Inflammatory macrophage treated with lipopolysaccharide for 1 hour (primary cell): ENCODE measurements at places on chromosomes 11 and 22.

DNA sequence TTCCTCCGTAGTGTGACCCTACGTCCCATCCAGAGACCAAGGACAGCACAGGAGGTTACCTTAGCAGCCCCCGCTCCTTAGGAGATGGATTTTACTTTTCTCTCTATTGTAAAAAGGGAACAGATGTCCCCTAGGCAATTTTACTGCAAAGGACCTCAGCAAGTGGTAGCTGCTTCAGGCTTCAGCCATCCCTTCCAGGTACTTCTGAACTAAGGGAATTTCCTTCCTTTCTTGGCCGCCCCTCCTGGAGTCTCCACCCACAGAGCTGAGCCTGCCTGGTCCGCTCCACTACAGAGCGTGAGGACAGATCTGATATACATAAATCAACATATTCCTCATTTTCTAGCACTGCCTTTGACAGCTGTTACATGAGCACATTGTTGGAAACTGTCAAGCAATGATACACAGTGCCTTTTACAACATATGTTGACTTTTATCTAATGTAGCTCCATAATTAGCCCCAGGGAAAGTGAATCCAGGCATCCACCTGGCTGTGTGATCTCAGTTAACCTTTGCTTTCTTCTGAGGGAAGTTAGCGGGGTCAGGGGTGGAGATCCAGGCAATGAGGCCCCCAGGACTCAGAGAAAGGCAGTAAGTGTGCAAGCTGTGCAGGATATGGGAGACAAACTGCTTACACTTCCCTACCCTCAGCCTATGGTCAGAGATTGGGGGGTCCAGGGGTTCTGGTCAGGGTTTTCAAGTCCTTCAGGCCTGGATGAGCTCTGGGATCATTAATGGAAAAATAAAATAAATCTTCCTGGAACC lies 51.9 kb downstream of the SPATA19 start:
- DNase-seq: no peak

DNA sequence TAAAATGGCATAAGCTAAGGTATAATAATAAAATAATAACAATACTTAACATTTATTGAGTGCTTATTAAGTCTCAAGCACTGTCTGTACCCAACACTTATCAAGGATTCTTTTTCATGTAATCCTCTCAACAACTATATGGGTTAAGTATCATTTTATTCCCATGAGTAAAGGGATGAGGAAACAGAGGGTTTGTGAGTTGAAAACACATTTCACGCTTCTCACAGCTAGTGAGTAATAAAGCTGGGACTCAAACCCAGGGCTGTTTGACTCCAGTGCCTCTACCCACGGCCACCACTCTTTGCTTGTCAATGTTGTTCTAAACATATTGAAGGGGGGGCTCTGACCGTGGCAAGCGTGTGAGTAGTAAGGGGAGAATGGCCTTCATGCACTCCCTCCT lies 8.7 kb downstream of the CD3E start:
- no peak for DNase-seq

- no peak for DNase-seq
Measured at GRCh38 chr11:70532066-70532440, 133.7 kb downstream of the CTTN start.

- DNase-seq: no peak
Measured at GRCh38 chr22:24973872-24974271, 21.4 kb downstream of the KIAA1671 start.

GRCh38 chr11:12175694-12176241 lies 65.4 kb downstream of the MICAL2 start:
- no peak for DNase-seq

DNA sequence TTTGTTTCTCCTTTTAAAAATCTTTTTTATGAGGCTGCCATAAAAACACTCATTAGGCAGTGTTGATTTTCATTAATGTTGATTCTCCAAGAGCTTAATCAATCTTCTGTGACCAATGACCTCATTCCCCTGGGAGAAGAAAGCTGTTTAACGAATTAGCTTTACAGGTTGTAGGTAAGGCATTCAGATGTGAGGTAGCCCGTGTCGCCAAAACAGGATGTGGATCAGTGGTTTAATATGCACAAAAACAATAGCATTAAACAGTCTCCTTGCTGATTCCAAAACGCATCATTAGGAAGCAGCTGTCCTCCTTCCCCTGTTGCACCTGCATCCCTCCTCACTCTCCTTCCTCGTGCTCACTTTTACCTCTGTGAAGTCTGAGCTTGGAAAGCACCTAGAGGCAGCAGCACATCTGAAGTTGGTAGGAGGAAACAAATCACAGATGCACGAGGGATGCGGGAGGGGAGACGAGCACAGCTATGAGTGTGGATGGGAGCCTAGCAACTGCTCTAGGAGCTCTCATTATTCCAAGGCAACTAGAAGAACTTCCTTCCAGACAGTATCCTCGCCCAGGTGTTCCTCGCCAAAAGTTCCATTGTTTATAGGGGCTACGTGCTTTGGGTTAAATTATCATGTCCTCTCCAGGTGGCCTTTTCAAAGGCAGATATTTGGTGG lies 179.4 kb upstream of the SNX19 start:
- no peak for DNase-seq

DNA sequence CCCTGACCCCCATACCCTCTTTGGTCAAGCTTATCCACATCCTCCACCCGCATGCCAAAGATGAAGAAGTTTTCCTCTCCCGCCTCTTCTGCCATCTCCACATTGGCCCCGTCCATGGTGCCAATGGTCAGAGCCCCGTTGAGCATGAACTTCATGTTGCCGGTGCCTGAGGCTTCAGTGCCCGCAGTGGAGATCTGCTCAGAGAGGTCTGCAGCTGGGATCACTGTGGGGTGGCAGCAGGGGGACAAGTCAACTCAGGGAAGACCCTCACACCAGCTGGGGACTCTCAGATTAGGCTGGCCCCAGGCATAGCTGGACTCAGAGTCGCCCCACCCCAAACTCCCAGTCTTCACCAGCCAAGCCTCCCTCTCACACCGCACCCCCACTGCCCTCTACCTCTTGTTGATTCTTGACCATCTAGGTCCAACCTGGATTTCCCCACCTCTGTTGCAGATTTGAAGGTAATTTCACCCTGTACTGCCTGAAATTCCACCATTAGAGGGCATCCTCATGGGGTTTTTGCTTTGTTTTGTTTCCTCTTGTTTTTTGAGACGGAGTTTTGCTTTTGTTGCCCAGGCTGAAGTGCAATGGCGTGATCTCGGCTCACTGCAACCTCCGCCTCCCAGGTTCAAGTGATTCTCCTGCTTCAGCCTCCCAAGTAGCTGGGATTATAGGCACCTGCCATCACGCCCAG lies 6.6 kb upstream of the RASGRP2 start:
- no peak for DNase-seq

GRCh38 chr11:74680035-74680671 lies 51.1 kb downstream of the CHRDL2 start:
- DNase-seq: no peak
